ENCODE measurements at places on chromosomes 6 and 20.

- DNase-seq: no peak
These were observed 7.3 kb downstream of the TFAP2D start for GRCh38 chr6:50720623-50721022.

GRCh38 chr6:53327017-53327395, 21.7 kb downstream of the ELOVL5 start:
- no peak for DNase-seq

GRCh38 chr20:3896853-3897583, 7.8 kb downstream of the PANK2 start:
- DNase-seq: no peak

DNA sequence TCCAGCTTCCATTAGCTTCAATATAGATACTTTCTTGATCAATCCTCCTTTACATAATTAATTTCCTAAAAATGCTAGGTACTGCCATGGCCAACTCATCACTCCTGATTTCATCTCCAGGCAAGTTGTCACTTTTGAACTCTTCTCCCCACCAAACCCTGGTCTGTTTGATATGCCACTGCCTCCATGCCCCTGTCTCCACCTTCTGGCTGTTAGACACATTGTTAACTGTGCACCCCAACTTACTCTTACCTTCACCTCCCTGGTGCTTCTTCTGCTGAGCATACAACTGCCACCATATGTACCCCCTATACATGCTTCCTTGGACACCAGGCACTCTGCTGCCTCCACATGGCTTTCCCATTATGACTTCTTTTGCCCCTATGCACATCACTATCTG, 21.9 kb upstream of the AIG1 start:
- no peak for DNase-seq

GRCh38 chr6:6826961-6827360, 238.4 kb downstream of the LY86 start:
- no peak for DNase-seq

DNA sequence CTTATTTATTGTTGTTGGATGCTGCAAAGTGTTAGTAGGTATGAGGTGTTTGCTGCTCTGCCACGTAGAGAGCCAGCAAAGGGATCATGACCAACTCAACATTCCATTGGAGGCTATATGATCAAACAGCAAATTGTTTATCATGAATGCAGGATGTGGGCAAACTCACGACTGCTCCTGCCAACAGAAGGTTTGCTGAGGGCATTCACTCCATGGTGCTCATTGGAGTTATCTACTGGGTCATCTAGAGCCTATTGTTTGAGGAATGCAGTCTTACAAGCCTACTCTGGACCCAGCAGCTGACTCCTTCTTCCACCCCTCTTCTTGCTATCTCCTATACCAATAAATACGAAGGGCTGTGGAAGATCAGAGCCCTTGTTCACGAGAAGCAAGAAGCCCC, 12.1 kb downstream of the MICB start:
- no peak for DNase-seq

DNA sequence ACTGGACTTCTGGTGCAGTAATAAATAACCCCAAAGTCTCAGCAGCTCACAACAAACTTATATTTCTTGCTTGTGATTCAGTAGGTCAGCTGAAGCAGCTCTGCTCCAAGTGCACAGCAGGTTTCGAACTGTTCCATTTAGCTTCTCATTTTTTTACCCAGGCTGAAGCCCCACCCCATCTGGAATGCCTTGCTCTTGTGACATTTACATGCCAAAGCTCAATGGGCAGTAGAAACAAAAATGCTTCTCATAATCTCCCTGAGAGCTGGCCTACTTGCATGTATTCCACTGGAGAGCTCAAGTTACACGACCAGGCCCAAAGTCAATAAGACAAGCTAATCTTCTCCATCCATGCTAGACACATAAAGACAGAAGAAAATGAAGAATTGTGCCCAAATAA, 165.2 kb downstream of the HAO1 start:
- no peak for DNase-seq

DNA sequence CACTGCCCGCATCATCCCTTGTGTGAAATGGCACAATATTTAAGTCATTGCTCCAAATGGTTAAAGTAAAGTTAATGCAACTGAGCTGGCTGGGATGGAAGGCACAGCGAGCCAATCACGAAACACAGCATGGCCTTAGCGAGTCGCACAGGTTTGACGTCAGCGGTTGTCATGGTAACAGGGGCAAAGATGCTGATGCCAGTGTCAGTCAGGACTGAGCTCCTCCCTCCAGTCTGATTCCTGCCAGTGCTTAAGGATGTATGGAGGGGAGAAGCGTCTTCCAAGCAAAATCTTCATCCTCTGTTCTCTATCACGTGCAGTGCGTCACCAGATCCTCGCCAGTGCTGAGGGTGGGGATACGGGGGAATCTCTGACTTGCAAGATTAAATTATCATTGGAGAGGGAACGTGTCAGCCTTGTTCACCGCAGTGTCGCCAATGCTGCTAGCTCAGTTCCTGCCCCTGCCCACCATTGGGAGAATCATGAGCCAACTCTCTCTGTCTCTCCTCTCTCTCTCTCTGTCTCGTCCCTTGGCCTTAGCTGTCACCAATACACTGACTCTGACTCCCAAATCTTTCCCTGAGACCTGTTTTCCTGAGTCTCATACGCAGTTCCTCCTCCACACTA, 24.5 kb downstream of the TSPYL4 start:
- DNase-seq: no peak

DNA sequence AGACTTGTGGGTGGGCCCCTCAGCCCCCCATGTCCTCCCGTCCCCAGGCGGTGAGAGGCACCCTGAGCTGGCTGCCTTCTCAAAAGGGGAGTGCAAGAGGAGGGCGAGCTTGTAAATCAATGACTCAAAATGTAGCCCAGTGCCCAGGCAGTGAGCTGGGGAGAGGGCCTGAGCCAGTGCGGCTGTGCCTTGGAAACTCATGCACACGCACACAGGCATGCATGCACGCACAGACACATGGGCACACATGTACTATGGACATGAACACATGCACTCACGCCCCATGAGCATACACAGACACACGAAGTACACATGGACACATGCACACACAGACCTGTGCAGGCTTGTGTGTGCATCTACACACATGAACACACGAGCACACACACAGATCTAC, 133.5 kb downstream of the TAF4 start:
- no peak for DNase-seq

GRCh38 chr6:91600561-91600960, 1013.7 kb upstream of the MAP3K7 start:
- no peak for DNase-seq

GRCh38 chr20:9978397-9979004, 56.3 kb upstream of the ANKEF1 start:
- no peak for DNase-seq

- DNase-seq: no peak
These were observed 40.3 kb upstream of the PDE7B start for GRCh38 chr6:135811170-135811569.

All from cortex of kidney (tissue), 1 donor.